ENCODE measurements at places on chromosomes 1 and 21.

GRCh38 chr1:151085953-151086559, 15.5 kb downstream of the GABPB2 start:
- DNase-seq: no peak

DNA sequence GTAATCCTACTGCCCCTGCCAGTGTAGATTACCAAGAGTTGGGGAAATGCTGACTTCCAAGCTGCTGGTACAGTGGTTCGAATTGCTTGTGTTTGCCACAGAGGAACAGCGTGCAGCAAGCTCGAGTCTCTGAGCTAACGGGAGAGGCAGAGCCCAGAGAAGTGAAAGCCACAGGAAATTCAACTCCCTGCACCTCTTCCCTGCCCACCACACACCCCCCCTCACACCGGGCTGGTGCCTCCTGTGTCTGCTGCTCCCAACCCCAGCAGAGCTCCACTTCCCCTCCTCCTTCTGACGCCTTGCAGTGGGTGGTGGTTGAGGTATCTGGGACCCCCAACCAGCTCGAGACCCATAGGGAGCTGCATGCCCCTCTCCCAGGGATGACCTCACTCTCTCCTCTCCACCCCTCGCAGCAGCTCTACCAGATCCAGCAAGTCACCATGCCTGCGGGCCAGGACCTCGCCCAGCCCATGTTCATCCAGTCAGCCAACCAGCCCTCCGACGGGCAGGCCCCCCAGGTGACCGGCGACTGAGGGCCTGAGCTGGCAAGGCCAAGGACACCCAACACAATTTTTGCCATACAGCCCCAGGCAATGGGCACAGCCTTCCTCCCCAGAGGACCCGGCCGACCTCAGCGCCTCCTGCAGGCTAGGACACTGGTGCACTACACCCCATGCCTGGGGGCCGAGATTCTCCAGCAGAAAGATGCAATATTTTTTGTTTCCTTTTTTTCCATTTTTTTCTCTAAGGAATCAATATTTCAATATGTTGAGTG, 13.1 kb upstream of the KCNQ4 start:
- DNase-seq: no peak

- no peak for DNase-seq
These were observed 4.5 kb downstream of the PLXNA2 start for GRCh38 chr1:208239473-208240381.

DNA sequence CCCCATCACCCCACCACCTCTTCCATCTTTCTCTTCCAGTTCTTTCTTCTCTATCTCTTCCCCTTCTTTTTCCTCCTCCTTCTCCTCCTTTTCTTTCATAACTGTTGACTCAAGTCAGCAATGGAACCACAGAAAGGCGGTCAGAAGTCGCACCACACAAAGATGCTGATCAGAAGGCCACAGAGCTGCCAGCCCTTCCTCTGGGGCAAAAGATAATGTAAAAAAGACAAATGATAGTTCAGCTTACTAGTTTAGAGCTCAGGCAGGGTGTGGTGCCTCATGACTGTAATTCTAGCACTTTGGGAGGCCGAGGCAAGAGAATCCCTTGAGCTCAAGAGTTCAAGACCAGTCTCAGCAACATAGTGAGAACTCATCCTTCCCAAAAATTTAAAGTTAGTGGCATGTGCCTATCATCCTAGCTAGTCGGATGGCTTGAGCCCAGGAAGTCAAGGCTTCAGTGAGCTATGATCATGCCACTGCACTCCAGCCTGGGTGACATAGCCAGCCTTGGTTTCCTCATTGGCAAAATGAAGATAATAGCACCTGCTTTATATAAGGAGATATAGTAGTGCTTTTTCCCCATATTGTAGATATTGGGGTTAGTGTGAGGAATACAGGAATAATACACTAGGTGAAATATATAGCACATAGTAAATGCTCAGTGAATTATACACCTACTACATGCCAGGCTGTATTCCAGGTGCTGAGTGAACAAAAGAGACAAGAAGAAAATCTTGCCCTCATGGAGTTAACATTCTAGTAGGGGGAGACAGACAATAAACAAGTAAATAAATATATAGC, 12.5 kb upstream of the IGSF3 start:
- DNase-seq: no peak
